ENCODE measurements at places on chromosomes 12 and 14.

- no peak for DNase-seq
Measured at GRCh38 chr12:127430401-127430800, 836.6 kb upstream of the TMEM132C start.

GRCh38 chr14:78324353-78324752, 154.2 kb downstream of the NRXN3 start:
- no peak for DNase-seq

- no peak for DNase-seq
Measured at GRCh38 chr14:21268617-21269251, 508 bp downstream of the HNRNPC start.

GRCh38 chr14:101202627-101203404, 299.3 kb upstream of the RTL1 start:
- DNase-seq: no peak

All from NCI-H187 (cell line).